ENCODE measurements at places on chromosomes 3 and 15.

DNA sequence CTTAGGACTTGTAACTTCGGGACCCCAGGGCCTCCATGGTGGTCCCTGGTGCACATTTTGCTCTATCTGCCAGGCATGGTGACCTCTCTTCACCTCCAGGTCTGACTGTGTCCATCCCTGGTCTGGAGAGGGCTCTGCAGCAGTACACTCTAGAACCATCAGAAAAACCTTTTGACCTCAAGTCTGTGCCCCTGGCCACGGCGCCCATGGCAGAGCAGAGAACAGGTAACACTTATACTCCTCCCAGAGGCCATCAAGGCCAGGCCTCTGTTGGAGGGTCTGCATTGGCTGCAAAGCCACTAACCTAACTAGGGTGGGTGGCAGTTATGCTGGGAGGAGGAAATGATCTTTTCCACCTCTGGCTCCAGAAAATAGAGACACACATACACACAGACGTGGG, 10.3 kb upstream of the HMCES start:
- no peak for DNase-seq

DNA sequence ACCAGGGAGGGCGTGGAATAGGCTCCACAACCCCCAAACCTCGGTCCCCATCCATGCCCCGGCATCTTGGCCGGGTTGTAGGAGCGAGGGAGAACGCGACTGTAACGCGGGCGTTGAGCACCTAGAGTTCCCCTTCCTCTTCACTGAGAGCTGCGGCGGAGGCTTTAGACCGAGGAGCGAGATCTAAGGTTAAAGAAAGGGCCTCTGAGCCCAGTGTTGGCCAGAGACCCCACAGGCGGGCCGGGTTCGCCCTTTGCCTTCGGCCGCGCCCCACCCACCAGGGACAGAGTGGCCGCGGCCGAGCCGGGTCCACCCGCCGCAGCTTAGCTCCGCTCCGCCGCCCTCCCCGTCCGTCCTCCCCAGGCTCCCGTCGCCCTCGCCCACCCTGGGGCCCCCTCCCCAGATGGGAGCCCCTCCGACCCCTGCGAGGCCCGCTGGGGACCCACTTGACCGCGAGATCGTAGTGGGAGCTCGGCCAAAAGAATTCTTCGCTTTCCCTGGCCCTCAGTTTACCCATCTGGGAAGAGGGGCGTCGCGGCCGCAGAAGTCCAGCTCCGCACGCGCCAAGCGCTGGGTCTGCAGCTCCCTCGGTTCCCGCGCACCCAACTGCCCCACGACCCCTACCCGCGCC, 425 bp downstream of the ANPEP start:
- no peak for DNase-seq

DNA sequence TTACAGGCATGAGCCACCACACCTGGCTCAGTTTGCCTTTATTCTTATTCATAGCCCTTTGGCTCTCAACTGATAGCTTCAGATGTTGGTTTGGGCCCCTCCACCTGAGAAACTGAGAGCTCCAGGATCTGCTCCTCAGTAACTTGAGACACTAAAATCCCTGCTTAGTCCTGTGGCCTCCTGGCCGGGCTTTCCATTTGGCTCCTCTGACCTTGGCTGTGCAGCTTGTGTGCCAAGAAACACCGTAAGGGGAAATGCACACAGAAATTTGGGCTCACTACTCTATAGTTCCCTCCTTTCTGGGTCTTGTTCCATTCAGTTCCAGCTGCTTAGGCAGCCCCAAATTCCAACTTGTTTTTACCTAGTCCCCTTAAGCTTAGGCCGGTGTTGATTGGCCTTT, 24.9 kb downstream of the NIPA2 start:
- DNase-seq, result no peak

DNA sequence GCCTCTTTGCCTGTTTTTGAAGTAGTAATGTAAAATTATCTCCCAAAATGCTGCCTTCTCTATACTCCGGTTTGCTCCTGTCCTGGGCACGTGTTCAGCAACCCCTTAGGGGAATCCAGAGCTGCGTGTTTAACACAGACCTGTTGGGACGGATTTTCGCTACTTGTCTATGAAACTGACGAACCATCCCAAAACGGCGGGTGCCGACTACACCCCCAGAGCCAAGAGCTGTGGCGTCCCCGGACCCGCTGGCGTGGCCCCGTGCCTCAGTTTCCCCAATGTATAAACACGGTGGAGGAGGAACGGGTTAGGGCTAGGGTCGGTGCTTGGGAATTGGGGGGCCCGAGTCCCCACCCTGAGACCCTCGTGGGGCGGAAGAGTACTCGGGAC, 473 bp downstream of the FHIT start:
- DNase-seq, result peak; percentile 7

DNA sequence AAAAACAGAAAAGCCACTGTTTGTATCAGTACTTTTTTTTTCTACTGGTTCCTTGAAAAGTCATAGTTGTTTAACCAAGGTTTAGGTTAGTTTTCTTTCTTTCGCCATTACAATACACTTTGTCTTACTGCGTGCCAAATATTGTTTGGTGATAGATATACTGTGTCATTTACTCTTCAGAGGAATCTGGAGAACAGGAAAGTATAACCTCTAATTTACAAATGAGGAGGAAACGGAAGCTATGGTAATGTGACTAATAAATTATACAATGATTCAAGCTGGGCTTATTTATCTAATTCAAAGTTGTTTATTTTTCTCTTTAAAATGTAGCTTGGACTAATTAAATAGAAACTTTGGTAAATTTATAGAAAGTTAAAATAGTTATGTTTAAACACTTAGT, 96.2 kb upstream of the ROBO2 start:
- no peak for DNase-seq

GRCh38 chr15:42921342-42921731, 759 bp upstream of the TTBK2 start:
- no peak for DNase-seq

DNA sequence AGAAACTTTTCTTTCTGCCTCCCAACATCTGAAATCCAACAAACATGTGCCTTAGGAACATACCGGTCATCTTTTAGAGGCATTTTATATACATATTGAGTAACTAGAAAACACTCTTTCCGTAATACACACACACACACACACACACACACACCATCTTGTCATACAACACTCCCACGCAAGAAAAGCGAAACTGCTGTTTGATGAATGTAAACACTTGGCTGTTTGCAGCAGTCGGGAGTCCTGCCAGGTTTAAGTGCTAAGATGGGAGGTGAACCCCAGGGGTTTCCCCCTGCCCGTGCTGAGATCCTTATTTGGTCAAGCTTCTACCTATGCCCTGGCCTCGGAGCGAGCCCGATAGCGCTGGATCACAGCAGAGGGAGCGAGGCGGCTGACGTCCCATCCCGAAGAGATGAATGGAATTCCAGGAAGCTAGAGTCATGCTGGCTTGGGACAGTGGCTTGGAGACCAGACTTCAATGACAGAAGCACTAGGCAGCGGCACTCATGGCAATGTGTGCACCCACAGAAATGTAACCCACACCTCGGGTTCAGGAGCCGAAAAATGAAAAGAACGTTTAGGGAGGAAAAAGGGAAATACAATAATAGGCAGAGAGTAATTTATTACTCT, 1.3 kb upstream of the THBS1 start:
- peak; percentile 22 for DNase-seq

- peak; percentile 59 for DNase-seq
Observed at GRCh38 chr15:30824518-30825195, 79.1 kb upstream of the FAN1 start.

GRCh38 chr15:66425837-66426236, 39.1 kb downstream of the MAP2K1 start:
- DNase-seq, result no peak

DNA sequence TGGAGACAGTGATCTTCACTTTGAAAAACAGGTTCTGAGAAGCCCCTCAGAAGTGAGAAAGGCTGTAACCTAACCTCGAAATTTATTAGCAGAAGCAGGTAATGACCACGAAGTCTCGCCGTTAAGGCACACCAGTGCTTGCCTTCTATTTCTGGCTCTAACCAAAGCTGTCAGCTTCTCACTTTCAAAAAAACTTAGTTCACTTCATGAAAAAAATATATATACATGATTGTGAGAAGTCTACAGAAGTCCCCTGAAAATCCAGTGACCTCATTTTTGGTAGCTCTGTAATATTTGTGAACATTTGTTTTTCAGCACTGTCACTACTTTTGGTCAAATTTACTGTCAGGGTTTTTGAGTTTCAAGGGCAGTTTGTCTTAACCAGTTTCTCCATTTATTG, 19.1 kb upstream of the AKAP13 start:
- no peak for DNase-seq

DNA sequence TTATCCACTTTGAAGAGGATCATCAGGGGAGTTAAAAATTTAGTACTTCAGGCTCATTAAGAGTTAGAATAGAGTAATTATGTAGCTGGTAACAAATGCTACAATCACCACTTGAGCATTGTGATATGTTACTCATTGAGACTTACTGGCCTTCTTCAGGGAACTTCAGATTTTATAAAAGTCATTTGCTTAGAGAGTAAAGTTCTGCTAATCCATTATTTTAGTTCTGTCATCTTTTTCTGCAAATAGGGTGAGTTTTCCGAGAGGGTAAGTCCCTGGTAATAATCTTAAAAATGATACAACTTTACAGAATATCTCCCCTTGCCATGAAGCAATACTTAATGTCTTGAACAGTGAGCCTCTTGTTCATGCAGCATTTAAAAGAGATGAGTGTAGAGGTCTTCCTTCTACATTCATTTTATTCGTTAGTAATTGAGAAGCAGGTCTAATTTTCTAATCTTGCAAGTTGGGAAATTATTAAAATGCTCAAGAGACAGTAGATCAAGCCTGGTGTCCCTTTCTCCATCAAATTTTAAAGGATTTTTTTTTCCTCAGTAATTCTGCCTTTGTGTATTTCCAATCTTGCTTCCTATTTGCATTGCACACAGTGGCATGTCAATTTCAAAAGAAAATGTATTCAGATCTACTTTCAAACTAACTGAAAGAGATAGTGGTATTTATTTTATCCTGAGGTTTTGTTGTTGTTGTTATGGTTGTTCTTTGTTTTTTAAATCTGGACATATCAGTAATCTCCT, 52.6 kb downstream of the MBNL1 start:
- DNase-seq, result no peak

GRCh38 chr3:58332575-58333188, at the start of gene PXK:
TSS of gene PXK (plus strand) at chr3:58332892. CDS start at chr3:58332989, 97 bp downstream.
- DNase-seq, result peak; percentile 54

DNA sequence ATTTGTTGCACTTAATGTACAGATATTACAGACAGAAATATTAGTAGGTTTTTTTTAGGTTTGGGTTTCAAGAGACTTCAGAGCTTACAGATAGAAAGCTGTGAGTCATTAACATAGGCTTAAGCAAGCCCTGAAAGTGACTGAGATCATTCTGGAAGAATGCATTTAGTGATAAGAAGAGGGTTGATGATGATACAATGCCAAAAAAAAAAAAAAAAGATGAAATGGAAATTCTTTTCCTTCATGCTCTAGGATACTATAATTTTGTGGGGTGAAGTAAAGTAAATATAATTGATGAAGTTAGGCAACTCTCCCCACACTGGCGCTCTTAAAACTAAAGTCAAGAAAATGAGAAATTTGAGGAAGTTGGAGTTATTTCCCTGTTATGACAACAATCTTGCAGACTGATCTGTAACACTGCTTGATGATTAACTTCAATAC, 169.4 kb upstream of the ZNF385D start:
- DNase-seq, result no peak

GRCh38 chr3:70501561-70501960, 189.1 kb upstream of the MDFIC2 start:
- DNase-seq, result no peak

DNA sequence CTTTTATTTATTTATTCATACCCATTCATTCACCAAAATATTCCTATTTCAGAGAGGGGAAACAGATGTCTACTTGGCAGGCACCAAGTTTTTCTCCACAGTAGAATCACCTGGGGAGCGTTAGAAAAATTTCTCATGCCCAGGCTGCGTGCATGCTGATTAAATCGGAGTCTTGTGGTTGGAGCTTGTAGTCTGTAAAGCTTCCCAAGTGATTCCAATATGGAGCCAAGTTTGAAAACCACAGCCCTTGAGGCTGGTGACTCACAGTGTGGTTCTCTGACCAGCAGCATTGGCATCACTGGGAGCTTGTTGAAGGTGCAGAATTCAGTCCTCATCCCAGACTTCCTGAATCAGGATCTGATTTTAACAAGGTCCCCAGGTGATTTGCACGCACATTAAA, 49.7 kb downstream of the PDHB start:
- DNase-seq, result no peak

DNA sequence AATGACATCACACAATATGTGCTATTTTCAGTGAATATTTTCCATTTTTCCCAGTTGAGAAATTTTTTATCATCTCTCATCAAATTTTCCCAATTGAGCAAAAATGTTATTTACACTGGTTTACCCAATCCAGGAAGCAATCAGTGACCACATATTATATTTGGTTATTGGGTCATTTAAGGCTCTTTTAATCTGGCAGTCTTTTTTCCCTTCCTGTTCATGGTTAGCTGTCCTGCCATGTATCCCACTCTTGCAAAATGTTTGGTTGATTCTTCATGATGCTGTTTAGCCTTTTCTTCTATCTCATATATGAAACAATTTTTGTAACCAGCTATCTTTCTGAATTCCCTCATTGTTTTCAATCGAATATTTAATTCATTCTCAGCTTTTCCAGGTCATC, 626.0 kb downstream of the RBMS3 start:
- no peak for DNase-seq

DNA sequence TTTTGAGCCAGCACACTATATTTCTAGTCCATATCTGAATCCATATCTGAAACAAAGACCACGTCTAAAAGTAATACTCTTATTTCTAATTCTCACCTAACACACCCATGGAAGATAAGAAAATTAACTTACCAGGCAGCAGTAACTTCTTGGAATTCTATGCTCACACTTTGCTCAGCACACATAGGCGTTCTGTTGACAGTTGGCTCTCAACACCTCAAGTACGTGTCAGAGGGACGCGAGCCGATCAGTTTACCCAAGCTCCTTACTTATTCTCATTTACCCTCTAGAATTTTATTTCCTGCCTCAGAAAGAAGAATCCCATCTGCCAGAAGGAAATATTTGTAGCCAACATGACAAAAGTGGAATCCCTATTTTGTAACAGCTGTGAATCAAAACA, 911.9 kb downstream of the FHIT start:
- no peak for DNase-seq

GRCh38 chr3:131050001-131050400, 23.3 kb downstream of the NEK11 start:
- DNase-seq, result no peak

- no peak for DNase-seq
Observed at GRCh38 chr3:197518881-197519421, 36.8 kb downstream of the BDH1 start.

DNA sequence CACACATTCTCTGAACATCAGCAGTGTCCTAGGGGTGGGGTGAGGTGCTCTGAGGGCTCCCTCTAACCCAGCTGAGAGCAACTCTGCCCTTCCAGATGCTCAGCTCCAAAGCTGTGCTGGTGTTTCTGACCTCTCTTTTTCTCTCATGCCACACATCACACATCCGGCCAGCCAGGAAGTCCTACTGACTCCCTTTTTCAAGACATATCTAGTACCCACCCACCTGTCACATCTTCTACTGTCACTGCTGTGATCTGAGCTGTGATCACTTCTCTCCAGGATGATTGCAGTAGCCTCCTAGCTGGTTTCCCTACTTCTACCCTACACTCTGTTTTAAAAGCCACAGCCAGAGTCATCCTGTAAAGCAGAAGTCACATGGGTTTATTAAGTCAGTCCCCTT, 30.2 kb upstream of the MASP1 start:
- DNase-seq, result no peak

GRCh38 chr3:12829886-12830784, 11.2 kb downstream of the RPL32 start:
- DNase-seq, result no peak
